ENCODE measurements at places on chromosomes 5 and 9.

GRCh38 chr5:131112424-131112823 lies 52.6 kb downstream of the HINT1 start:
- DNase-seq: no peak

DNA sequence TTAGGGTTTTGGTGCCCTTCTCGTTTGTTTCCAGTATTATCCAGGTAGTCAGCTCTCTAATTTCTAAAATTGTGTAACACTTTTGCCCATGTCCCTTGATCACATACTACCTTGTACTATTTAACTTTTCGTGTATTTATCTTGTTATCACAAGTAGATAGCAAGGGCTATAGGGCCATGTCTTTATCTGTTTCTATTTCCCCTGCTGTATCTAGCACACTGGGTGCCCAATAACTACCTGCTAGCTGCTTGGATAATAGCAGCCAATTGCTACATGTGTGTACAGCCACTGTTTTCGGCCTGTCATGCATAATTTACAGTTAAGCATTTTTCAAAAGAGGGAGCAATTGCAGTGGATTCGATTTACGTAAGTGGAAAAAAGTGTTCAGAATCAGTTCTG lies 64.8 kb upstream of the TNFAIP8 start:
- no peak for DNase-seq

DNA sequence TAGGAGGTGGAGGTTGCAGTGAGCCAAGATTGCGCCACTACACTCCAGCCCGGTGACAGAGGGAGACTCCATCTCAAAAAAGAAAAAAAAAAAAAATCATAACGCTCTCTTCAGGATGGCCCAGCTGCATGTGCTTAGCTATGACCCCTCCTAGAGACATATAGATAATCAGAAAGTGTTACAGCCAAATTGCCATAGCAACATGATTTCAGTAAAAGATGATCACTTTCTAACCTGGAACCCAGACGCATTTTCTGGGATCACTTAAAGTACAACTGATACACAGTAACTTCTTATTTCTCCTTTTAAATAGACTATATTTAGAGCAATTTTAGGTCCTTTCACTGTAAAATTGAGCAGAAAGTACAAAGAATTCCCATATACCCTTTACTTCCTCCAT lies 372.9 kb downstream of the CDH18 start:
- DNase-seq: no peak

- DNase-seq: no peak
Measured at GRCh38 chr5:166722939-166723338, 1568.5 kb upstream of the WWC1 start.

DNA sequence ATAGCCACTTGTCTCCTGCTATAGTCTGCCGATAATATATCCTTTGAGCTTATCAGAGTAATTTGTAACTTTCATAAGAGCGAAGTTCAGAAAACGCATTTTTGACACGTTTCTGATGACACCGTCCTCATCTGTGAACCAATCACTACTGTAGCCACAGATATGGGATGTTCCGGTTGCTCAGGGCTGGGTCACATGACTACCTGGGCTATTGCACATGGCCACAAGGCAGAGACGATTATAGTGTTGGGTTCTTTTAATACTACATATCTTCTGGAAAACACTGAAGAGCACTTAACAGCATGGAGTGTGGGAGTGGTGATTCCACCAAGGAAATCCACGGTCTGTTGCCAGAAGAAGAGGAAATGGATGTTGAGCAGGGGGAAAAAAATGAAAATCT lies 115.0 kb upstream of the ADRA1B start:
- DNase-seq: no peak

DNA sequence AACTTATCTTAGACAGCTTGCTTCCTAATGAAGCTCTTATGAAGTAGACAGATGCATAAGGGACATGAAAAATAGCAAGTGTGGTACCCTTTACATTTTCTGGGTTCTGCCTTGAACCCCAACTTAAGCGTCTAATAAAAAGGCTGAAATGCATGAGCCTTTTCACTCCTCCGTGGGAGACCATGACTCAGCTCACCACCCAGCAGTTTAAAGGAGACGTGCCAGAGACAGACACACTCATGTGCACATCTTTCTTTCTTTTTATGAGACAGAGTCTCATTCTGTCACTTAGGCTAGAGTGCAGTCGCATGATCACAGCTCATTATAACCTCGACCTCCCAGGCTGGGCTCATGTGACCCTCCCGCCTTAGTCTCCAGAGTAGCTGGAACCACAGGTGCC lies 22.3 kb downstream of the CTXN3 start:
- DNase-seq: no peak

- DNase-seq: no peak
Measured at GRCh38 chr9:80968611-80969010, 720.7 kb downstream of the TLE1 start.

DNA sequence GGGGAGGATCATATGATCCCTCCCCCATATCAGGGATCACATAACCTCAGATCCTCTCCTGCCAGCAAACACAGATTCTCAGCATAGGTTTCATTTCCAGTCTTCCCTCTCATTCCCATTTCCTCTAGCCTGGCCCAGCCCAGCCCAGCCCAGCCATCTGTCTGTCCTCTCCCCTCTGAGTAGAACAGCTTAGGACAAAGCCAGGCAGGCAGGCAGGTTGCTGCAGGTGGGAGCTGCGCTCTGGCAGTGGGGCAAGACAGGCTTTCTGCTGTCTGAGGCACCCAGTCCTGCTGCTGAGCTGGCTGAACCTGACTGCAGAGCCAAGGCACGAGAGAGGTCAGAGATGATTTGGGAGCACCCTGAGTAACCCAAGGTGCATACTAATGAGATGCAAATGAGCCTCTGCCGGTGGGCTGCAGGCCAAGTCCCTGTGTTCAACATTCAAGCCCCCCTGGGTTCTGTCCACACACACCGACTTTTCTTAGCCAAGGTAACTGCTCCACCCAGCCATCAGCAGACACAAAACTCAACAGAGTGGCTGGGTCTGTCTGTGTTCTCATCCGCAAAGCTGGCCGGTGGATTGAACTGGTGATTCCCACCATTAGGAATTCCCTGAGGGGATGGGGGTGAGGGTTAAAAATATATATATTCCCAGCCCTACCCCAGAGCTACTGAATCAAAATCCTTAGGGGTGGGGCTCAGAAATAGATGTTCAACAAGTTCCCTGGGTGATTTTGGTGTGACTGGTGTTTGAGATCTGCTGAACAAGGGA lies 9.1 kb downstream of the FAT2 start:
- no peak for DNase-seq

- DNase-seq: no peak
Measured at GRCh38 chr5:102700120-102700831, 54.8 kb upstream of the PAM start.

GRCh38 chr5:80185095-80185494 lies 70.8 kb downstream of the SERINC5 start:
- DNase-seq: no peak

GRCh38 chr5:150409638-150410523 lies 2.8 kb downstream of the CD74 start:
- peak; percentile 27 for DNase-seq

DNA sequence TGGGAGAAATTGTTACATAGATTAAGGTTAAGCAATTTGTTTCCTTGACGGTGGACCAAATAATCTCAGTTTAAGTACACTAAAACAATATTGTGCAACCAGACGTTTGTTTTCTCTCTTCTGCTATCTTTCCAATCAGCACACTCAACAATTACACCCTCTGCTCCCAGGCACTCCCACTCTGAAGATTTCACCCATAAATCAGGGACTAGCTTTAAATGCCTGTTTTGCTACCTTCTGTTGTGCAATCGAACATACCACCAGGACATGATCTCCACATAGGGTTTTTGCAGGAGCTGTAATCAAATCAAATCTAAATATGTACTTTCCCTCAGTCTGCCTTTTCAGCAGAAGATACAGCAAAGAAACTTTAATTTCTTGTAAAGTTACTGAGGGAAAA lies 405.8 kb upstream of the TLE4 start:
- DNase-seq: no peak

DNA sequence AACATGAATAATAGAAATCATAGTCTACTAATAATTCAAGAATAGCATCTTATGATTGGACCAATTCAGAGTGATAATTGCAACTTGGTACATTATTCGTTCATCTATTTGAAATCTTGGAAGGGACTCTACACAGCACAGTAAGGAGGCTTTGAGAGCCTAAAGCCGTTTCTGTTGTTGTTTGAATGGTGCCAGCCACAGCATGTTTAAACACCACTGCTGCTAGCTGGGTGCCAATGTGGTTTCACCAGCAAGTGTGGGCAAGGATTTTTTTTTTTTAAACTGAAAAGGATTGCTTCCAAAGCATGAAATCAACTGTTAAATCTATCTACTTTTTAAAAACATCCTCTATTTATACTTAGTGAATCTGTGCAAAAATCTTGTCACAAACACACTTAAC lies 253.9 kb upstream of the MAP3K1 start:
- no peak for DNase-seq

GRCh38 chr5:24749701-24750100 lies 104.9 kb upstream of the CDH10 start:
- no peak for DNase-seq

GRCh38 chr5:170336065-170336464 lies 38.5 kb upstream of the LCP2 start:
- DNase-seq: no peak

- DNase-seq: peak; percentile 70
Measured at GRCh38 chr9:107737987-107738743, 248.6 kb upstream of the KLF4 start.

- DNase-seq: no peak
Measured at GRCh38 chr5:76305269-76305668, 97.8 kb upstream of the IQGAP2 start.

DNA sequence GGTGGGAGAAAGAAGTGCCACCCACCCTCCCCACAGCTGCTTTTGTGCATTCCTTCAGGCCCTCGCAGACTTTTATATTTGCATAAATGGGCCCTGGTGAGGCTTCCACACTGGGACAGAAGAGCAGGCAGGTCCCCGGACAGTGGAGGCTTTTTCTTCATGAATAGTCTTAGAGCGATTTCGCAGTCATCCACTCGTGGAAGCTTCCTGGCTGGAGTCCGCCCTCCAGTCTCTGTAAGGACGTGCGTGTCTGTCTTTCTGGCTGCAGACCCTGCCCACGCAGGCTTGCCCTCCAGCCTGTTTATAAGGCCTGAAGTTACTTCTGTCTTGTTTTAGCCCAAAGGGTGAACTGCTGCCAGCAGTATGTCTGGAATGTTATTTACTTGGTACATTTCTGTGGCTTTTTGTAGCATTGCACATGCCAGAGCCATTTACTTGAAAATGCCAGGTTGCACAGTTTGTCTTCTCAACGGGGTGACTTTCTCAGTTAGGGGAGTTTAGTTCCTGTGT lies 195.7 kb downstream of the AOPEP start:
- peak; percentile 30 for DNase-seq

DNA sequence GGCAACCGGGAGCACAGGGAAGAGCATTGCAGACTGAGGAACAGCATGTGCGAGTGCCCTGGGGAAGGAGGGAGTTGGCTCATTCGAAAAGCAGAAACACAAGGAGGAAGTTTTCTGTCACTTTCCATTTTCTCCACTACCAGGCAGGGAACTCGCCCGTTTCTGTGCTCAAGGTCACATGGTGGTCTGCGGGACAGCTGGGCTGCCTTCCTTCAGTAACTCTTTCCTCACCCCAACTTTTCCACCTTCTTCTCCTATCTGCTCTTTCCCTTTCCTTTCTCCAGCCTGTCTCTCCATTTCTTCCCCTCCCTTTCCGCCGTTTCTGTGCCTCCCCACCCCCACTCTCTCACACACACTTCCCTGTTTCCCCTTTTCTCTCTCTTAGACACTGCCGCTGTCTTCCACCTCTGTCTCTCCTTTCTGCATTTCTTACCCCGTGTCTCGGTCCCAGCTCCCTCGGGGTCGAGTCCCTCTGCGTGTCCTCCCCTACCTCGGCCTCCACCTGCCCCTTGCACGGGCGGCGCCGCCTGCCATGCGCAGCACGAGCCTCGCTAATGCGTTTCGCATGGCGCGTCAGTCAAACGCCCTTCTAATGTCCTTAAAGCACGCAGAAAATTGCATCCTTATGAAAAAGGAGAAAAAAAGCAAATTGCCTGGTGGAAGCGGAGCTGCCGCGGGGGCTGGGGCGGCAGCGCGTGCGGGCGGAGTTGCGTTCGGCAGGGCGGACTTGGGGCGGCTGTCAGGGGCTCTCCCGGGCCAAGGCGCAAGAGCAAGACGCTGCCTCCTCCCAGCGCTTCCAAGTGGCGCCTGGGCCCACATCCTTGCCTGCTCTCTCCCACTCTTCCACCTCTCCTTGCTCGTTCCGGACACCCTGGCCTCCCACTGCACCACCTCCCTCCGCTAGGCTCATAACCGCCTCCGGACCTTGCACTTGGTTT lies 9.5 kb downstream of the BARX1 start:
- no peak for DNase-seq

GRCh38 chr9:99809586-99810319 lies 11.9 kb upstream of the NR4A3 start:
- no peak for DNase-seq

DNA sequence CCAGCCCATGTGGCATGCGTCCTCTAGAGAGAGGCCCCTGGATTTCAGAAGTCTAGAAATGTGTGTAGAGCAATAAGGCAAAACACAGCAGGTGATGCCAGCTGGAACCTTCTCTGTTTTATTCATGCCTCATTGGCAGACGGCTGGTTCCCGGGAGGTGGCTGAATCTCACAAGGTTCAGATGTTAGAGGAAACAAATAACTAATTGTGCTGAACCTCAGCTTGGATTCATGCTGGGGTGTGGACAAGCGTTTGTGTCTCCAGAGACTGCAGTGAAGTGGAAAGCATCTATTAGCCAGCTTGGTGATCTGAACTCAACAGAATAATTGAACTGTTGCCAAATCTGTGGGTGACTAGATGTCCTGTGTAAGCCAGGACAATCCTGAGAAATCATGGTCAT lies 131.1 kb upstream of the NR4A3 start:
- no peak for DNase-seq

DNA sequence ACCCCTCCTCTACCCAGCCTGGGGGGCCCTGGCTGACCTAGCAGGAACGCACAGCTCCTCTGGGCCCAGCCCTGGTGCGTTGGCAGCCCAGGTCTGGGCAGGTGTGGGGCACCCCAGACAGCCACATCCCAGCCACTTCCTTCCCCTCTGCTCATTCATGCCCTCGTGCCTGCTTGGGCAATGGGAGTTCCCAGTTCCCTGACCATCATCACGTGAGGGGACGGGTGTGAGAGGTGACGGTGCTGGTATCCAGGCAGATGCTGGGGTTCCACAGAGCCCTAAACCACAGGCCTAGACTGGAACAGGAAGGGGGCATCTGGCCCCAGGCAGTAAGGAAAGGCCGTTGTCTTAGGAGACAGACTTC lies 8.4 kb downstream of the RALGDS start:
- no peak for DNase-seq

DNA sequence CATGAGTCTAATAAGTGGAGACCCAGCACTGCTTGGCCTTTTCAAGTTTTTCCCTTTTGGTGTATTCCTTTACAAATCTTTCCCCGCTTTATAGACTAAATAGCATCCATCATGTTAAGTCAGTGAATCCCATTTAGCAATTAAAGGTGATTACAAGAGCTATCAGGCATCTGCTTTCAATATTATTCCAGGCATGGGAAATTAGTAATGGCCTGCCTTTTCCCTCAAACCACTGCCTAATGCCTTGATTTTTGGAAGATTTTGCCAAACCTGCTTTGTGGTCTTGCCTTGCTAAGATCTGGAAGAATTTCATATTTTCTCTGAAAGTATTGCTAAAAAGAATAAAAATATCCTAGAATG lies 102.8 kb upstream of the GNA14 start:
- no peak for DNase-seq

GRCh38 chr5:178437386-178438075 lies 152.7 kb downstream of the COL23A1 start:
- no peak for DNase-seq

- DNase-seq: no peak
Measured at GRCh38 chr9:5230554-5230953, 665 bp upstream of the INSL4 start.

GRCh38 chr5:141816598-141817399 lies 61.4 kb downstream of the PCDH1 start:
- DNase-seq: no peak

Measured in NCI-H1105 (cell line).